ENCODE measurements at places on chromosomes 7 and 10.
A peak's percentile ranks its signal among the peaks of the same experiment; 100 is the strongest.

- no peak for DNase-seq
Measured at GRCh38 chr10:26621889-26622711, 75.4 kb upstream of the PDSS1 start.

- DNase-seq = no peak
Measured at GRCh38 chr10:110446954-110447608, 50.6 kb upstream of the DUSP5 start.

- DNase-seq = no peak
Measured at GRCh38 chr7:75623390-75624133, 115.2 kb downstream of the HIP1 start.

DNA sequence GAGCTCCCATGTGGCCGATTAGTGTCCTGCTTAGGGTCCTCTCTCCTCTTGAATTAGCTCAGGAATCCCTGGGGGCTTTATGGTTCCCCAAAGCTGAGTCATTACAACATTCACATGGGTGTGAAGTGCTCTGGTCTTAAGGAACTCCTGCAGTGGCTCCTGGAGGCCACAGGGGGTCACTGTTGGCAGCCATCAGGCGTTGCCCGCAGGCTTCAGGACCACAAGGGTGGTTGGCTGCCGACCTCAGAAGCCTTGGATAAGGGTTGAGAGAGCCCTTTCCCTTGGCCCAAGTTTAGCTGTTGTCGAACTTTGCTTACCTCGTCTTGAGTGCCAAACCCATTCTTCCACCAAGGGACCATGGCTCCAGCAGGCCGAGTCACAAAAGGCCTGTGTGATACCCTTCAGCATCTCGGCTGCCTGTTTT lies 61.7 kb downstream of the SH2D4B start:
- DNase-seq = no peak

- DNase-seq = no peak
Measured at GRCh38 chr10:35696392-35697287, 54.5 kb upstream of the FZD8 start.

DNA sequence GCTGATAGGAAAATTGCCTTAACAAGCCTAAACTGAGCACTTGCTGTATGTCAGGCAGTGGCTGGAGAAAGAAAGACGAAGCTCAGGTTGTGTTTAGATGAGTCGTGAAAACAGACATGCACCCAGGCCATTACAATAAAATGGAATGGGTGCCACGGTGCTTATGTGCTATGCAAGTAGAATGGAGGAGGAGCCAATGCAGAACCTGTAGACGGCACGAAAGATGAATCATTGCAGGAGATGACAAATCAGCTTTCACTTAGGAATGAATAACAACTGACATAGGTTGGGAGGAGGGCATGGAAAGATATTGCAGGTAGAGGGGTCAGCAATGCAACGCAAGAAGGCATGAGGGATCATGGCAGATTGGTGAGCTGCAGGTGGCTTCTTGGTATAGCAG lies 61.2 kb upstream of the ARHGAP21 start:
- DNase-seq = no peak

DNA sequence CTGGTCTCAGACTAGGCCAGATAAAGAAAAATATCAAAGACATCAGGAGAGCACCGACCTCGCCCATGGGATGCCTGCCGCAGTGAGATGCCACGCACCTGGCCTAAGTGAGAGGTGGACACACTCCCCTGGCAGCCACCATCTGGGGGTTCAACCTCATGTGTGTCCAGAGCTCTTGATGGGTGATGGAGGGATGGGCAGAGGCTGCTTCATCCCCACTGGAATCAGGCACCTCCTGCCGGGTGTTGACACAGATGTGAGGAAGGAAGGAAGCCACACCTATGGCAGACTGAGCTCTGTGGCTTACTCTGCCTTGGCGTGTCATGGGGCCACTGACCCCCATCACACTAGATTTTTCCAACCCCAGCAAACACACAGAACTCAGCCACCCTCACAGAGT lies 11.4 kb downstream of the ZNF488 start:
- DNase-seq = no peak

GRCh38 chr7:135573541-135573940 lies 15.8 kb downstream of the NUP205 start:
- DNase-seq = no peak

DNA sequence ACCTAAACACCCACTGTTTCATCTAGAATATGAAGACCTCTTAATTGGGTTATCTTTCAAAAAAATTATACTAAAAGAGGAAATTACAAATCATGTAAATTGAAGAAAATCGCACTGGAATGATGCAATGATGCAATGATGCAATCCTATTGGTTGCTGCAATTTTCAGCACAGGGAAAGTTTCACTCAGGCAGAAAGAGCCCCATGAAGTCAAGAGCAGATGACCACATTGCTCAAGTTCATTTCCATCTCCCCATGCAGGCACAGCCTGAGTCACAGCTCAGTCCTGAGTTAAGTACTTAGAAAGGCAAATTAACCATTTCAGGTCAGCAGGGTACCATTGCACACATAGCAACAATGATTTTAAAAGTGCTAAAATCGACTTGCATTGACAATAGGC lies 180.3 kb upstream of the MYO3A start:
- DNase-seq = no peak

DNA sequence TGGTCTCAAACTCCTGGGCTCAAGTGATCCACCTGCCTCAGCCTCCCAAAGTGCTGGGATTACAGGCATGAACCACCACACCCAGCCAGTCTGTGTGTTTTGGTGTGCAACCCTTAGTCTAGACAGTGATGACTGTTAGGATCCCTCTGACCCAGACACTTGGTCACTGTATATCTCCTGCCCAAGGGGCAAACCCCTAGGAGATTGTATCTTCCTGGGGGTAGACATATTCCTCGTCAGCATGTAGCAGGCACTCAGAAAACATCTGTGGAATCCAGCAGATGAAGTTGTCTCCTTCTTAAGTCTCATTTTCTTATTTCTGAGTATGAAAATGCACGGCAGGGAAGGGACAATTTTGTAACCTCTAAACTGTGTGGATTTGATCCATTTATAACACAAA lies 292.5 kb downstream of the GFRA1 start:
- DNase-seq = no peak

- no peak for DNase-seq
Measured at GRCh38 chr10:29969255-29970011, 90.0 kb downstream of the JCAD start.

DNA sequence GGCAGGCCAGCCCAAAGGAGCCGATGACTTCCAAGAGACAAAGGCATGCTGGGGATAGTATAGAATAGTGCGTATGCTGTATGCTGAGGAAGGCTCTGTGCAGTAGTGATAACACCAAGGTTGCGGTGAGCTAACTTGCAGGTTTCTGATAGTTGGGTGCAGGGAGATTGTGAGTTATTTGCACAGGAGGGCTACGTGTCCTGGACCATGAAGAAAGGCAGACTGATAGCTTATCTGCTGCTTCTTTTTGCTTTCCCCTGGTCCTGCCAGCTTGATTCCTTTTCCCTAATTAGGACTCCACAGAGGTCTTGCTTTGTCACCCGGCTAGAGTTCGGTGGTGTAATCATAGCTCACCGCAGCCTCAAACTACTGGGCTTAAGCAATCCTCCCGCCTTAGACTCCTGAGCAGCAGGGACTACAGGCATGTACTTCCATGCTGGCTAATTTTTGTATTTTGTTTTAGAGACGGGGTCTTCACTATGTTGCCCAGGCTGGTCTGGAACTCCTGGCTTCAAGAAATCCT lies 43.9 kb upstream of the ARHGAP12 start:
- DNase-seq = no peak

DNA sequence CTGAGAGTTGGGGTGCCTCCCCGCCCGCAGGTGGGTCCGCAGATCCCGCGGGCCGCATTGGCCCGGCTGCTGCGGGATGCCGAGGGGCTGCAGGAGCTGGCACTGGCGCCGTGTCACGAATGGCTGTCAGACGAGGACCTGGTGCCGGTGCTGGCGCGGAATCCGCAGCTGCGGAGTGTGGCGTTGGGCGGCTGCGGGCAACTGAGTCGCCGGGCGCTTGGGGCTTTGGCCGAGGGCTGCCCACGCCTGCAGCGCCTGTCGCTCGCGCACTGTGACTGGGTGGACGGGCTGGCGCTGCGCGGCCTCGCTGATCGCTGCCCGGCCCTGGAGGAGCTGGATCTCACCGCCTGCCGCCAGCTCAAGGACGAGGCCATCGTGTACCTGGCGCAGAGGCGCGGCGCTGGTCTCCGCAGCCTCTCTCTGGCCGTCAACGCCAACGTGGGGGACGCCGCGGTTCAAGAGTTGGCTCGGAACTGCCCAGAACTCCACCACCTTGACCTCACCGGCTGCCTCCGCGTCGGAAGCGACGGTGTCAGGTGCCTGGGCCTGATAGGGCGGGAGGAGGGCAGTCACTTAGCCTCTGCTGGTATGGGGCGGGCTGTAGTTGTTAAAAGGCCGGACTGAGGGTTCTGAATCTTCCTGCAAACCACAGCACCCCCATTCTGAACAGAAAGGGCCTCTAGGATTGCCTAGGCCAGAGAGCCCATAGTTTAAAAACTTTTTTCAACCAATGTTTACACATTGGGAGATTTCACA lies 1.3 kb downstream of the FBXL15 start:
- DNase-seq = no peak

GRCh38 chr7:95687759-95688343 lies 84.5 kb upstream of the DYNC1I1 start:
- peak; percentile 79 for DNase-seq

DNA sequence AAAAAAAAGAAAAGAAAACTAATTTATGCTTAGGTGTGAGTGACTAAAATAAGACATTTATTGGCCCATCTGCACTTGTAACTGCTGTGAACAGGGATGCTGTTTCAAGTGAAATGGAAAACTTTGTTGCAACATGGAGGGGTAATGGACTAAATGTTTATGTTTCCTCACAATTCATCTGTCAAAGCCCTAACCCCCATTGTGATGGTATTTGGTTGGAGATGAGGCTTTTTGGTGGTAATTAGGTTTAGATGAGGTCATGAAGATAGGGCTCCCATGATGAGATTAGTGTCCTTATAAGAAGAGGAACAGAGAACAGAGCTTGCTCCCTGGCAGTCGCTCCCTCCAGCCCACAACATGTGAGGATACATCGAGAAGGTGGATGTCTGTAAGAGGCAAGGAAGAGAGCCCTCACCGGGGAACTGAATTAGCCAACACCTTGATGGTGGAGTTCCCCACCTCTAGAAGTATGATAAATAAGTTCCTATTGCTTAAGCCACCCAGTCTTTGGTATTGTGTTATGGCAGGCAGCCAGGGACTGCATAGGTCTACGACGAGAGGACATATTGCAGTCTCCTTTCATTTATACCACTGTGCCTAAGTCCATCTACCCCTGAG lies 28.6 kb upstream of the VCL start:
- DNase-seq = no peak

GRCh38 chr10:103677486-103678177 lies 177.7 kb downstream of the SH3PXD2A start:
- DNase-seq = no peak

DNA sequence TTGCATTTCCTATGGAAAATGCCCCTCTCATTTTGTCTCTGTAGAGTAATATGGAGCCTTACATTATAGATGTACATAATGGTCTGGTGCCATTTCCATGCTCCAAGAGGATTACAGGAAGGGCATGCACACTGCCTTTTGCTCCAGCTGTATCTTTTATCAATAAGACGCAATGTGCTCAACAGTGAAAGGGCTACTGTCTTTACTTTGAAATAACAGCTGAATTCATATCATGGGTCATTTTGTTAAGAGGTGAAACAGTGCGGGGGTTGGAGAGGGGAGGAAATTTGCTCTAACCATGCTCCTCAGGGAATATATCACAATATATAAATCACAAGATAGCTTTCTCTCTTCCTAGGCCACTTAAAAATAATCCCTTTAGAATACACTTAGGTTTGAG lies 77.7 kb downstream of the ICA1 start:
- DNase-seq = no peak

DNA sequence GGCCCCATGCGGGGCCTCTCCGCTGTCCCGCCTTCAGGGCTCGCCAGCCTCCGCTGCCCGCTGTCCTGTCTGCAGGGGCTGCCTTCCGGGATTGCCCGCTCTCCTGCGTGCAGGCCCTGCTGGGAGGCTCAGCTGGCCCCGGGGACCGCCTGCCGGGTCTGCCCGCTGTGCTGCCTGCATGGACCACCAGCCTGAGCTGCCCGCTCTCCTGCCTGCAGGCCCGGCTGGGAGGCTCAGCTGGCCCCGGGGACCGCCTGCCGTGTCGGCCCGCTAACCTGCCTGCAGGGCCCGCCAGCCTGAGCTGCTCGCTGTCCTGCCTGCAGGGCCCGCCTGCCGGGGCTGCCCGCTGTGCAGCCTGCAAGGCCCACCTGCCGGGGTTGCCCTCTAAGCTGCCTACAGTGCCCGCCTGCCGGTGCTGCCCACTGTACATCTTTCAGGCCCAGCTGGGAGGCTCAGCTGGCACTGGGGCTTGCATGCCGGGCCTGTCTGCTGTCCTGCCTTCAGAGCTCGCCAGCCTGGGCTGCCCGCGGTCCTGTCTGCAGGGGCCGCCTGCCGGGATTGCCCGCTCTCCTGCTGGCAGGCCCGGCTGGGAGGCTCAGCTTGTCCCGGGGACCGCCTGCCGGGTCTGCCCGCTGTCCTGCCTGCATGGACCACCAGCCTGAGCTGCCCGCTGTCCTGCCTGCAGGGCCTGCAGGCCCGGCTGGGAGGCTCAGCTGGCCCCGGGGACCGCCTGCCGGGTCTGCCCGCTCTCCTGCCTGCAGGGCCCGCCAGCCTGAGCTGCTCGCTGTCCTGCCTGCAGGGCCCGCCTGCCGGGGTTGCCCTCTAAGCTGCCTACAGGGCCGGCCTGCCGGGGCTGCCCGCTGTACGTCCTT lies 165.1 kb downstream of the GLRX3 start:
- DNase-seq = peak; percentile 55

GRCh38 chr10:119737823-119738222 lies 12.0 kb downstream of the INPP5F start:
- DNase-seq = no peak

Measured in SHP77 treated with DMSO at 0.1 percent for 48 hours (cell line).